Skeletal muscle tissue (tissue), 5 donors: ENCODE measurements at places on chromosomes 13 and 19. TPM values are rescaled to one million over a fixed set of nuclear protein-coding genes. Genes with fewer than 3 reads are reported as not detected.

The OR7A5 gene
- total RNA-seq: not detected

The CYP4F8 gene
- not detected for total RNA-seq

The CCDC122 gene
- 2.1 TPM for total RNA-seq

The FCAR gene
- total RNA-seq: 1.0 TPM

The ZNF880 gene
- 30.8 TPM for total RNA-seq
